Natural killer cell treated with Interleukin-12 subunit alpha and Interleukin-12 subunit beta and Interleukin-15 and Interleukin-18, amount 100 ng/mL, for 72 hours (primary cell): ENCODE measurements at places on chromosomes 16 and 17.

- no peaks in the 10 kb centered on the region for H3K27me3 ChIP-seq
- no peak overlapping the region for H3K4me3 ChIP-seq
- no peaks in the 10 kb centered on the region for H3K4me1 ChIP-seq
- no peak overlapping the region for H3K27ac ChIP-seq
- peaks cover 10% of the 10 kb centered on the region for H3K36me3 ChIP-seq
These were observed 1.9 kb upstream of the ECI1 start for GRCh38 chr16:2253293-2253692.

- no peak for DNase-seq
- no peaks in the 10 kb centered on the region for H3K36me3 ChIP-seq
These were observed 66.2 kb downstream of the GOSR1 start for GRCh38 chr17:30543456-30543855.

GRCh38 chr17:1789936-1790335, 28.1 kb downstream of the SERPINF1 start:
- no peaks in the 10 kb centered on the region for H3K36me3 ChIP-seq
- H3K27me3 ChIP-seq, result no peaks in the 10 kb centered on the region
- no peak overlapping the region for H3K27ac ChIP-seq
- DNase-seq, result no peak
- no peaks in the 10 kb centered on the region for H3K4me1 ChIP-seq

- H3K4me3 ChIP-seq, result no peak overlapping the region
- H3K27me3 ChIP-seq, result no peaks in the 10 kb centered on the region
- peak overlapping the region; percentile 75 for H3K27ac ChIP-seq
- no peaks in the 10 kb centered on the region for H3K36me3 ChIP-seq
- H3K4me1 ChIP-seq, result peaks cover 7% of the 10 kb centered on the region
- peak; percentile 46 for DNase-seq
These were observed 12.3 kb downstream of the SMIM5 start for GRCh38 chr17:75645501-75645888.

- H3K4me1 ChIP-seq, result peaks cover 28% of the 10 kb centered on the region
- DNase-seq, result no peak
- no peaks in the 10 kb centered on the region for H3K27me3 ChIP-seq
- H3K36me3 ChIP-seq, result peaks cover 3% of the 10 kb centered on the region
- peak overlapping the region; percentile 88 for H3K27ac ChIP-seq
- H3K4me3 ChIP-seq, result peak overlapping the region; percentile 84
These were observed 100.7 kb upstream of the CHMP6 start for GRCh38 chr17:80890921-80891396.

GRCh38 chr17:42309142-42309541, 20.8 kb downstream of the STAT5A start:
- peaks cover 6% of the 10 kb centered on the region for H3K36me3 ChIP-seq
- peak overlapping the region; percentile 85 for H3K27ac ChIP-seq
- H3K27me3 ChIP-seq, result no peaks in the 10 kb centered on the region
- H3K4me1 ChIP-seq, result peaks cover 51% of the 10 kb centered on the region
- H3K4me3 ChIP-seq, result no peak overlapping the region

DNA sequence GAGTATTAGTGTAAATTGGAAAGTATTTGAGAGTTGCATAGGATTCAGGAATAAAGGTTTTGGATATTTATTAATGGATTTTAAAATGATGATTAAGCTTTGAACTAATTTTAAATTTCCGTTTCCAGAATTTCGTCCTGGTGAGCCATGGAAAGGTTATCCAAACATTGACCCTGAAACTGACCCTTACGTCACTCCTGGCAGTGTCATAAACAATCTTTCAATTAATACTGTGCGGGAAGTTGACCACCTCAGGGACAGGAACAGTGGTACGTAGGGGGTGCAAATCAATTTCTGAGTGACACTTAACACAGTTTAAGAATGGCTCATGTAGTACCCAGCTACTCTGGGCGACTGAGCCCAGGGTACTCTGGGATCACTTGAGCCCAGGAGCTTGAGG, 29.1 kb upstream of the SLC5A11 start:
- H3K27me3 ChIP-seq, result no peaks in the 10 kb centered on the region
- H3K4me3 ChIP-seq, result no peak overlapping the region
- no peak overlapping the region for H3K27ac ChIP-seq
- peaks cover 20% of the 10 kb centered on the region for H3K4me1 ChIP-seq
- peaks cover 39% of the 10 kb centered on the region for H3K36me3 ChIP-seq

GRCh38 chr17:31522987-31523495, 131.6 kb downstream of the RAB11FIP4 start:
- DNase-seq, result no peak
- no peaks in the 10 kb centered on the region for H3K27me3 ChIP-seq
- no peak overlapping the region for H3K4me3 ChIP-seq
- no peaks in the 10 kb centered on the region for H3K36me3 ChIP-seq
- no peak overlapping the region for H3K27ac ChIP-seq

GRCh38 chr17:39069114-39069756, 82.2 kb downstream of the PLXDC1 start:
- H3K27ac ChIP-seq, result no peak overlapping the region
- H3K4me3 ChIP-seq, result no peak overlapping the region
- H3K4me1 ChIP-seq, result peaks cover 8% of the 10 kb centered on the region
- DNase-seq, result no peak
- no peaks in the 10 kb centered on the region for H3K27me3 ChIP-seq

DNA sequence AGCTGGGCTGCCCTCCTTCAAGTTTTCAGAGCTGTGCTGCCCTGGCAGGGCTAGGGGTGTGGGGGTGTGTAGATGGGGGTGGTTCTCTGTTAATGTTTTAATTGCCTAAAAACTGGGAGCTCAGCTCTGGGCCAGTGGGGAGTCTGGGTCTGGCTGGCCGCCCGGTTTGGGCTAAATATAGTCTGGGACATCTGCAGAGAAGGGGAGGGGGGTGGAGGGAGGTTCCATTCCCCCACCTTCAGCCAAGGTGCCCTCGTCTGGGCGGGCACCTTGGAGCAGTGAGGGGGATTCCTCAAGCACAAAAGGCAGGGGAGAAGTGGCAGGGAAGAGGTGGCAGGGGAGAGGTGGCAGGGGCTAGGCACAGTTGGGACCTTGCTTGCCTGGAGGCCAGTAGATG, 13.0 kb downstream of the RARA start:
- peak overlapping the region; percentile 98 for H3K27ac ChIP-seq
- H3K4me1 ChIP-seq, result peaks cover 84% of the 10 kb centered on the region
- H3K27me3 ChIP-seq, result no peaks in the 10 kb centered on the region
- no peak for DNase-seq
- peak overlapping the region; percentile 93 for H3K4me3 ChIP-seq
- H3K36me3 ChIP-seq, result no peaks in the 10 kb centered on the region

DNA sequence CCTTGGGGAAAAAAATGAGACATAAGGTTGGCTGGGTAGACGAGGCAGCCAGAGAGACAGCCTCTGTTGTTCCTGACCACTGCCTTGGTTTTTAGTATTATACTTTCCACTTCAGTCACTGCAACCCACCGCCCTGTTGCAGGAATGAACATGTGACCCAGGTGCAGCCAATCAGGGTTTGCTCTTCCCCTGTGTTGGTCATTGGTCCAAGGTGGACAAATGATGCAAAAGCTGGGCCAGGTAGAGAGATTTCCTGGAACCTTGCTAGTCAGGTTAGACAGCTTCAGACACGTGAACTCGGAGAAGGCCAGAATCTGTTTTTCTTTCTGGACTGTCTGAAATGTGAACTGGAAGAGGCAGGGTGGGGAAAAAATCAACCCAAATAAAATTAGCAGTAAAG, 452.4 kb upstream of the RBFOX1 start:
- no peak overlapping the region for H3K4me3 ChIP-seq
- DNase-seq, result no peak
- no peak overlapping the region for H3K27ac ChIP-seq

- peak overlapping the region; percentile 59 for H3K27ac ChIP-seq
- no peak for DNase-seq
- H3K36me3 ChIP-seq, result no peaks in the 10 kb centered on the region
These were observed 231.2 kb downstream of the SEC14L1 start for GRCh38 chr17:77371888-77372443.

DNA sequence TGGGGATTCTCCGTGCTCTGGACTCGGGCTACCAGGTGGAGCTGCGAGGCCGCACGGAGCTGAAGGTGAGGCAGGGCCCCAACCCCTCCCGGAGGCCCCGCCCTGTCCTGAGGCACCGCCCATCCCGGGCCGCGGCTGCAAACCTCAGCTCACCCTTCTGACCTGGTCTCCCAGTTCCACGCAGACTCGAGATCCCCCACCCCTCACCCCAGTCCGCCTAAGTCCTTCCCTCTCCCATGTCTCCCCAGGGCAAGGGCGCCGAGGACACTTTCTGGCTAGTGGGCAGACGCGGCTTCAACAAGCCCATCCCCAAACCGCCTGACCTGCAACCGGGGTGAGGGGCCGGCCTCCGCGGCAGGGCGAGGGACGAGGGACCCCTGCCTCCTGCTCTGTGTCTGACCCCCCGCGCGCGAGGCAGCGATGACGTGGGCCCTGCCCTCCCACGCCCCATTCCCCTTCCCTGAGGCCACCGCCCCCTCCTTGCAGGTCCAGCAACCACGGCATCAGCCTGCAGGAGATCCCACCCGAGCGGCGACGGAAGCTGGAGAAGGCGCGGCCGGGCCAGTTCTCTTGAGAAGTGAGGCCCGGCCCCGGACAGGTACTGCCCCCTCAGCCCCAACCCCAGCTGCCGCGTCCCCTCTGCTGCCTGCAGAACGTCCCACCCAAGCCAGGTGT, 13.7 kb downstream of the GUCY2D start:
- H3K4me3 ChIP-seq, result peak overlapping the region; percentile 62
- H3K27me3 ChIP-seq, result peaks cover 12% of the 10 kb centered on the region
- no peaks in the 10 kb centered on the region for H3K36me3 ChIP-seq
- H3K27ac ChIP-seq, result no peak overlapping the region

DNA sequence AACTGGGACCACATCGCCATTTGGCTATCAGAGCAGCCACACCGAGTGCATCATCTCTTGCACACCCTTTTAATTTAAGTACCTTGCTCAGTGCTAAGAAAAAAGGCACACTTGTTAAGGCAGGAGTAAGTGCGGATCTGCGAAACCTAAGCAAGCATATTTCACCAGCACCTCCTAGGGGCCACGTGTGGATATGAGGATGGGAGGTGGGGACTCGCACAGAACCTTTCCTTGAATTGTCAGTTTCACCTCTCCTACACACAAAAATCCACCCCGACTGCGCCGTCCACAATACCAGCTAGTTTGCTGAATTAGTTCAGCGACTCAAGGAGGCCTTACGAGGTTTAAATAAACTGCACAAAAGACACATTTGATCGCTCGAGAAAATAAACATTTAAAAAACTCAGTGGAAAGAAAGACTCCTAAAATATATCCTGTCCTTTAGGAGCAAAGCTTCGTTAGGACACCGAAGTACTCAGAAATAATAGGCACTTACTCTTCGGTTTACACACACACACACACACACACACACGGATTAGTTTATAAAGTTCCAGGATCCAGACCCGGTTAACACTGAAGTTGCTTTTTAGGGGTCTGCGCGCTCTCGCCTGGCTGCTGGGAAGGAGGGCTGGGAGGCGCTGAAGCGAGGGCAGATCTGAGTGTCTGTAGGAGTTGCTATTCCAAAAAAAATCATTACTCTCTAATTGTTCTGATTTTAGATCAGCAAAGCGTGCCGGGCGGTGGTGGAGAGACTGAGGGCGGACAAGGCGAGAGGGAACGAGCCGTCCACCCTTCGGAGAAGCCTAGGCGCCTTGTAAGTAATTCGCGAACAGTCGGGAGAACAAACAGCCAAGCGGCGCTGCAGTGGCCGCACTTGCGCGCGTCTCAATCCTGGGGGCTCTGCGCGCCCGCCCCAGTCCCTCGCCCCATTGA, 1.0 kb upstream of the KCNJ2 start:
- no peak for DNase-seq
- H3K27ac ChIP-seq, result no peak overlapping the region
- peak overlapping the region; percentile 70 for H3K4me3 ChIP-seq
- H3K27me3 ChIP-seq, result peaks cover 46% of the 10 kb centered on the region
- peaks cover 5% of the 10 kb centered on the region for H3K36me3 ChIP-seq

- no peak overlapping the region for H3K27ac ChIP-seq
- H3K4me3 ChIP-seq, result peak overlapping the region; percentile 17
- DNase-seq, result no peak
- peaks cover 16% of the 10 kb centered on the region for H3K27me3 ChIP-seq
These were observed 56.0 kb downstream of the MRM1 start for GRCh38 chr17:36657390-36657762.

- H3K4me3 ChIP-seq, result no peak overlapping the region
- no peak for DNase-seq
- H3K27me3 ChIP-seq, result no peaks in the 10 kb centered on the region
- H3K4me1 ChIP-seq, result peaks cover 39% of the 10 kb centered on the region
- H3K27ac ChIP-seq, result no peak overlapping the region
- H3K36me3 ChIP-seq, result peaks cover 31% of the 10 kb centered on the region
These were observed 17.8 kb downstream of the LUC7L3 start for GRCh38 chr17:50737118-50737698.

DNA sequence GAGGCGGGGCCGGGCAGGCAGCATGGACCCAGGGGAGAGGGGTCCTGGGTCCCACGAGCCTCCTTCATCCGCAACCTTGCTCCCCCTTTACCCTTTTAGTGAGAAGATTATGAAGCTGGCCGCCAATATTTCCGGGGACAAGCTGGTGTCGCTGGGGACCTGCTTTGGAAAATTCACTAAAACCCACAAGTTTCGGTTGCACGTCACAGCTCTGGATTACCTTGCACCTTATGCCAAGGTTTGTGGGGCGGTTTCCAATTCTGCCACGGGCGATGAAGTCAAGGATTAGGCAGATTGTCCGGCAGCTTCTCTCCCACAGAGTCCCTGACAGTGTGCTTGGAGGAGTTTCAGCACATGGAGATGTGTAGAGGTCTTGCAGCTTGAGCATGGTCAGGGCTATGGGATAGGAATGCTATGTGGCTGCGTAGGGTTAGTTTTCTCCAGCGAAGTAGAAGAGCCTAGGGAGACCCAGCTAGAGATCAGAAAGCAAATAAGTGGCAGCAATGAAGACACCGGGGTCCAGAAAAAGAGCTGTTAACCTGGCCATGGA, 598 bp downstream of the NIP7 start:
- peaks cover 37% of the 10 kb centered on the region for H3K4me1 ChIP-seq
- peaks cover 33% of the 10 kb centered on the region for H3K36me3 ChIP-seq
- no peak for DNase-seq
- H3K4me3 ChIP-seq, result peak overlapping the region; percentile 96
- H3K27ac ChIP-seq, result peak overlapping the region; percentile 86

DNA sequence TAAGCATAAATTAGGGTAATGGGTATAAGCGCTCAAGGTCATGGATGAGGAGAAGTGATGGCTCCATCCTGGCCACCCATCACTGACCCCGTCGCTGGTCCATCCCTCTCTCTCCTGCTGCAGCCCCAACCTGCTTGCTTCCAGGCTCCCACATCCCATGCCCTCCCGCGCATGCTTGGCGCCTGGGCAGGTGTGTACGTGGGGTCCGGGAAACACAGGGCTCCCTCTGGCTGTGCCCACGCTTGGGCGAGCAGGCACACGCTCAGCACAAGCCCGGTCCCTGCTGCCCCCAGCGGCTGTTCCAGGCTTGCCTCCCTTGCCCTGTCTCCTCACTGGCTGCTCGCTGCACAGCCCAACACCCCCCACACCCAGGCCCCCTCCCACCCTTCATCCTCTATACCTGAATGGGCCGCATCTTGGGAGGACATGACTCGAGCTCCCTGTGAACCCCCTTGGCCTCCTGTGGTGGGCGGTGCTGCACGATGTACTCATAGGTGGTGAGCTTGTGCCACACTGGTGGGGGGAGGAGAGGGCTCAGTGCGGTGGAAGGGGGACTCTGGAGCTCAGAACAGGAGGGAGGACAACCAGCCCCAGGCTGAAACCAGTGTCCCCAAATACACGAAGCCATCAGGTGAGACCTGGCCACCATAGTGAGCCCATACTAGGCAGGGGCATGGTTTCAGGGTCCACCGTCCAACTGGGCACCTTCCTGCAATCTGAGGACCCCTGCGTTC, 4.7 kb upstream of the TPPP3 start:
- H3K27me3 ChIP-seq, result peaks cover 8% of the 10 kb centered on the region
- DNase-seq, result no peak
- no peak overlapping the region for H3K27ac ChIP-seq
- no peak overlapping the region for H3K4me3 ChIP-seq
- peaks cover 6% of the 10 kb centered on the region for H3K4me1 ChIP-seq
- no peaks in the 10 kb centered on the region for H3K36me3 ChIP-seq
